ENCODE measurements at places on chromosomes 11 and 22. TPM values are rescaled to one million over a fixed set of nuclear protein-coding genes. Genes with fewer than 3 reads are reported as not detected.

RFPL1 gene
- total RNA-seq, result not detected

LIF gene
- 8.8 TPM for total RNA-seq

LMO2 gene
- total RNA-seq, result 1.5 TPM

TRIM77 gene
- total RNA-seq, result not detected

NPAS4 gene
- not detected for total RNA-seq

LGALS12 gene
- not detected for total RNA-seq

ROBO4 gene
- total RNA-seq, result 21.1 TPM

KRTAP5-2 gene
- not detected for total RNA-seq

OR8D4 gene
- not detected for total RNA-seq

PHOX2A gene
- total RNA-seq, result not detected

OTOG gene
- not detected for total RNA-seq

NTM gene
- 65.7 TPM for total RNA-seq

PANX3 gene
- not detected for total RNA-seq

ABCC8 gene
- not detected for total RNA-seq

OR8D1 gene
- total RNA-seq, result not detected

WBP2NL gene
- not detected for total RNA-seq

APLNR gene
- not detected for total RNA-seq

GLYAT gene
- total RNA-seq, result not detected

P2RY6 gene
- total RNA-seq, result not detected

ENTHD1 gene
- not detected for total RNA-seq

CATSPERZ gene
- 1.0 TPM for total RNA-seq

MRGPRX4 gene
- total RNA-seq, result 3.9 TPM

MMP8 gene
- 0.37 TPM for total RNA-seq

RFPL2 gene
- total RNA-seq, result not detected

MS4A1 gene
- not detected for total RNA-seq

CASP5 gene
- total RNA-seq, result not detected

OR51B4 gene
- 21.5 TPM for total RNA-seq

MMP3 gene
- 19.5 TPM for total RNA-seq

LRRC4C gene
- total RNA-seq, result not detected

OSBP gene
- total RNA-seq, result 13.4 TPM

DEPDC7 gene
- 2.6 TPM for total RNA-seq

SCO2 gene
- total RNA-seq, result 6.4 TPM

C22orf42 gene
- not detected for total RNA-seq
